ENCODE measurements at places on chromosomes 5 and 9. TPM values are rescaled to one million over a fixed set of nuclear protein-coding genes. Genes with fewer than 3 reads are reported as not detected.

DNA sequence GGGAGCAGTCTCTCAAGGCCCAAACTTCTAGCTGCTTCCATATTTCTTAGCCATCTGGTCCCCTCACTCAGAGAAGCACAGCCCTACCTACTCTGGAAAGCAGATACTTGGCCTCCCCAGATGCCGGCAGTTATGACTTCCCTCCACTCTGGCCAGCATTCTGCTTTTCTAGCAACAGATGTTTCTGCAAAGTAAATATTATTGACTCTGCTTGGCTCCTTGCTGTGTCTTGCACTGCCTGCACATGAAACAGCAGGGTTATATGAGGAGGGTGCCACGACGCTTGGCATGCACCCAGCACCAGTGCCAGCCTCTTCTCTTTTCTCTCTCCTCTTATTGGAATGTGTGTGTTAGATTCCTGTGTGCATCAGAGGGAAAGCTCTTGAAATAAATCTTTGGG, 99.7 kb downstream of the ARHGAP26 start:
- no peak for DNase-seq

GRCh38 chr9:93083592-93084470, 12.2 kb upstream of the CARD19 start:
- peak; percentile 51 for DNase-seq

DNA sequence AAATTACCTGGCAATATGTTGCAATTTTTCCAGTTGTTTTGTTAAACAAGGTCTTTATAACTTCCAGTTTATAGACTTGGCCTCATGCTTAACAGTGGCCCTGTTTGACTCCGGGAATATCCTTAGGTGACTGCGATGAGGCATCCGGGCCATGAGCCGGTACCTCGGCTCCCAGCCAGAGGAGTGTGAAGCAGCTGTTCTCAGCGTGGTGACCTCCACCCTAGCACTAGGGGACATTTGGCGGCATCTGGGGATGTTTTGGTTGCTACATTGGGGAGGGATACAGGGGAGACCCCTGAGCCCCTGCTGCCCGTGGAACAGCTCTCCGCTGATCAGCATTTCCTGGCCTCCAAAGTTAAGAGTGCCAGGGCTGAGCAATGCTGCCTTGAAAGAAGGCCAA, 533.4 kb downstream of the IRX1 start:
- no peak for DNase-seq

The DOCK8 gene
- 2.4 TPM for total RNA-seq

GRCh38 chr5:91419571-91420537, 36.7 kb upstream of the ARRDC3 start:
- no peak for DNase-seq

GRCh38 chr9:135884328-135885035, 22.9 kb downstream of the CAMSAP1 start:
- DNase-seq, result no peak

The HAVCR2 gene
- total RNA-seq, result 1.7 TPM

The PCDHGA5 gene
- total RNA-seq, result 9.7 TPM

DNA sequence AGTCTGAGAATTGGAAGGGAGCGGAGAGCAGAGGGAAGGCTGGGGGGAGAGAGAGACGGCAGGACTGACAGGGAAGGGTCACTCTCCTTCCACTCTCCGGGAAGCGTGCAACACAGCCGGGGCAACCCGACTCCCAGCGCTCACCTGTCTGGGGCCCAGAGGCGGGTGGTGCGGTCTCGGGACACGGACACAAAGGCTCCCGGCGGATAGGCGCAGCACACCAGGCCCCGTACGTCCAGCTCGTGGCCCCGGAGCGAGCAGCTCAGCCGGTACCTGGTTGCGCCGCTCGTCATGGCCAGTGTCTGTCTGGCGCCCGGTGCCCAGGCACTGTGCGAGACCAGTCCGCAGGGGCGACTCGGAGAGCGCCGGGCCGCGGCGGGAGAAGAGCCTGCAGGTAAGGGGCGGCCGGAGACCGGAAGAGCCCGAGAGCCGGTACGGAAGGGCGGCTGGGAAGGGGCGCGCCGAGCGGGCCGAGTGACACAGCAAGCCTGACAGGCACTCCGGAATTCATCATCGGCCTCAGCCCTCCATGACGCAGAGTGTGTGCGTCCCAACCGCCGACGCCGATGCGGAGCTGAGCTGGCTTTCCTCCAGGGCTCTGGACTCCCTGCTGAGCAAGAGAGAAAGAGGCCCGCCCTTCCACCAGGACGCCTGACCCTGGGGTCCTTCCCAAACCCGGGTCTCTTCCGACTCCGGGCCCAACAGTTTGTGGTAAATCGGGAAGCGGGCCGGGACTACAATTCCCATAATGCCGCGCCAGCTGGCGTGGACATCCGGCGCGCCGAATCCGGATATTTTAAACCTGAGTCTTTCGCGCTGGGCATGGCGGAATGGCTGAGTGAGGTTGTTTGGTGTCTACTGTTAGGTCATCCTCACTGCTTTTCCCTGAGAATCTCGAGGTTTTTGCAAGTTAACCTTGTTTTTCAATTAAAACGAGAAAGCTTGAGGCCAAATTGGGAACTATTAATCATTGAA, at the start of gene PLAA:
PLAA (minus strand) TSS at position 490 of the 975 bp plus-strand sequence; CDS start at position 293, 197 bp downstream.
- peak; percentile 96 for DNase-seq

The ARHGEF37 gene
- 15.8 TPM for total RNA-seq

The CCL21 gene
- total RNA-seq, result 30.1 TPM

GRCh38 chr9:78070521-78070920, 38.9 kb upstream of the GNAQ start:
- no peak for DNase-seq

GRCh38 chr9:133876144-133876543, 116.0 kb downstream of the VAV2 start:
- DNase-seq, result no peak

The BASP1 gene
- total RNA-seq, result 3.9 TPM

The SAXO1 gene
- total RNA-seq, result 0.05 TPM

GRCh38 chr9:68595868-68596267, 55.2 kb upstream of the TMEM252 start:
- no peak for DNase-seq

DNA sequence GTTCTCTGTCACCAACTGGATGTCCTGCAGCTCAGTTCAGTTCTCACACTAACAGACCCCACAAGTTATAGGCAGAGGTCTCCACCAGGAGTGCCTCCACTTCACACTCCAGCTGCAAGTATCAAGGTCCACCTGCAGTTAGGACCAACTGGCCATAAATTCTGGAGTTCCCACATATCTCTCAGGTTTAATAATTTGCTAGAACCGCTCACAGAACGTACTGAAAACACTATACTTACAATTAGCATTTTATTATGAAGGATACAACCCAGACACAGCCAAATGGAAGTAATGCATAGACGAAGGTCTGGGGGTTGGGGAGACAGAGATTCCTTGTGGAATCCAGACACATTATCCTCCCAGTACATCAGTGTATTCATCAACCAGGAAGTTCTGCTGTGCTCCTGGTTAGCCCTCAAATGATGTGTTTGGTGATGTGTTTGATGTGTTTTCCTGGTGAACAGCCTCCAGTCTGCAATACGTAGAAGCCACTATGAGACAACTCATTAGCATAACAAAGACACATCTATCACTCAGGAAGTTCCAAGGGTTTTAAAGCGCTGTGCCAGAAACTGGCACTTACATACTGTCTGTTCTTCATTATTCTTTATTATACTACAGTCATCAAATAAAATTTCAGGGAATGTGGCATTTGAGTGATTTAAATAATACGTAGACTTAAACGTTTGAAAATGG, 25.4 kb downstream of the OGN start:
- no peak for DNase-seq

- DNase-seq, result no peak
Observed at GRCh38 chr5:175895215-175895614, 23.8 kb downstream of the CPLX2 start.

GRCh38 chr9:97980479-97980803, 2.7 kb upstream of the ANP32B start:
- no peak for DNase-seq

GRCh38 chr9:127735530-127736185, 564 bp upstream of the TOR2A start:
- DNase-seq, result no peak

DNA sequence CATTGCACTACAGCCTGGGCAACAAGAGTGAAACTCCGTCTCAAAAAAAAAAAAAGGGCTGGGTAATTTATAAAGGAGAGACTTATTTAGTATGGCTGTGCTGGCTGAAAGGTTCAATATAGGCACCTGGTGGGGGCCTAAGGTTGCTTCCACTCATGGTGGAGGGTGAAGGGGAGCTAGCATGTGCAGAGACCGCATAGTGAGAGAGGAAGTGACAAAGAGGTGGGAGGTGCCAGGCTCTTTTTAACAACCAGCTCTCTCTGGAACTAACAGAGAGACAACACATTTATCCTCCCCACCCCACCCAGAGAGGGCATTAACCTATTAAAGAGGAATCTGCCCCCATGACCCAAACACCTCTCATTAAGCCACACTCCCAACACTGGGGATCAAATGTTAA, 28.9 kb upstream of the SERINC5 start:
- no peak for DNase-seq

The SLC25A2 gene
- not detected for total RNA-seq

GRCh38 chr5:127031863-127032232, 1.5 kb upstream of the MARCHF3 start:
- DNase-seq, result no peak

- DNase-seq, result no peak
Observed at GRCh38 chr9:74742792-74743730, 144.7 kb downstream of the TRPM6 start.

GRCh38 chr5:13831351-13831750, 113.1 kb downstream of the DNAH5 start:
- no peak for DNase-seq

GRCh38 chr9:123373447-123373923, 17.5 kb downstream of the CRB2 start:
- no peak for DNase-seq

- no peak for DNase-seq
Observed at GRCh38 chr9:132945186-132946130, 1.0 kb upstream of the TSC1 start.

DNA sequence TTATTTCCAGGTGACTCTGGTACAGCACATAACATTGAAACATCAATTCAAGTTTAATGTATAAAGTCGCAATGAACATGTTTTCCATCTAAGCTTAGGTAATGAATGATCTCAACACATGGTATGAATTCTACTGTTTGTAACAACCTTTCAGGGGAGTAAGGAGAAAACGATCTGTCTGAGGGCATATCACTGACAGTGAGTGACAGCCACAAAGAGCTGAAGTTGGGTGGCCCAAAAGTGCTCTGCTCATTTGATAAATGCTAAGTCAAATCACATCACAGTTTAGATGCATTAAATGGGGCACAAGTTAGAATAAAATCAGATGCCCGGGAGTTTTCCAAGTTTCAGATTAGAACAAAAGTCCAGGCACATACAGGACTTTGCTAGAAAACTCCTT, 1.2 kb downstream of the FANCC start:
- no peak for DNase-seq

DNA sequence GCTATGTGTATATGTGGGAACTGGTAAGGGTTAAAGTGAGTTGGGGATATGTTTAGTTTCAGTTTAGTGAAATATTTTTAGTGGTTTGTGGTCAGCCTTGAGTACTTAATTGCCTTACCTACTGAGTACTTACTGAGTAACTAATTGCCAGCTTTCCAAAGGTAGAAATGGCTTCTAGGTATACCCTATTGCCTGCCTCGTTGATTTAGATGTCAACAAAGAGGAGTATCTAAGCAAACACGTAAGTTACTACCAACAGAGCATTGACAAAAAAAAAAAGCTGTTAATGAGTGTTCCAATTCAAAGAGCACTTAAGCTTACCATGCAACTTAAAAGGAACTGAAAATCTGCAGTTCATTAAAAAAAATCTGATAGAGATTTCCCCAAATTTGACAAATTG, 8.8 kb downstream of the ATP10B start:
- DNase-seq, result no peak

GRCh38 chr9:96398582-96399324, 15.2 kb upstream of the SLC35D2 start:
- no peak for DNase-seq

DNA sequence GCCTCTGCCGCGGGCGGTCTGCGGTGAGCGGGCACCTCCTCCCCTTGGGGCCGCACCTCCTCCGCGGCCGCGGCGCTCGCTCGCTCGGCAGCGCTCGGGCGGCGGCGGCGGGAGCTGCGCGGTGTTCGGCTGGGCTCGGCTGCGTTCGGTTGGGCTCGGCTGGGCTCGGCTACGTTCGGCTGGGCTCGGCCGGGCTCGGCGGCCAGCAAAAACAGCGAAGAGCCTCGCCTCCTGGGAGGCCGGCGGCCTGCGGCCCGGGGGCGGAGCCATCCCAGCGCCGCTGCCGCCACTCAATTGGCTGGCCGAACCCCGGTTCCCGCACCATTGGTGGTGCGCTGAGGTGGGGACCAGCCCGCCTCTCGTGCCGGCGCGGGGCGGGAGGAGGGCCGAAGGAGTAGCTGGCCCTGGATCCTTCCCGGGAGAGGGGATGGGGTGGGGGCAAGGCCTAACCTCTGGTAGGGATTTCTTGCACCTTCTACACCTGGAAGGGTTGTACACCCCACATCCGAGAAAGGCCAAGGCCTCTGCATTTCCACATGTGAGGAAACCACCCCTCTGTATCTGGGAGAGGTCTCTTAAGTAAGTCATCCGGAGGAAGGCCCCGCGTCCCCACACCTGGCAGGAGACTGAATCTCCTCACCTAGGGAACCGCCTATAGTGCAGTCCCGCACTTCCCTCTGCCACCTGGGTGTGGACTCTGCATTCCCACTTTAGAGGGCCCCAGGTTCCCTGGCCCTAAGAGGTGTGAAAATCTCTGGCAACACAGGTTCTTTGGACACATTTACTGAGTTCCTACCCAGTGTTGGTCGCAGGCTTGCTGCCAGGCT, at the start of gene ENHO:
ENHO (minus strand) TSS at position 20 of the 827 bp plus-strand sequence. CDS start 1,295 bp downstream, outside the sequence.
- DNase-seq, result peak; percentile 93

DNA sequence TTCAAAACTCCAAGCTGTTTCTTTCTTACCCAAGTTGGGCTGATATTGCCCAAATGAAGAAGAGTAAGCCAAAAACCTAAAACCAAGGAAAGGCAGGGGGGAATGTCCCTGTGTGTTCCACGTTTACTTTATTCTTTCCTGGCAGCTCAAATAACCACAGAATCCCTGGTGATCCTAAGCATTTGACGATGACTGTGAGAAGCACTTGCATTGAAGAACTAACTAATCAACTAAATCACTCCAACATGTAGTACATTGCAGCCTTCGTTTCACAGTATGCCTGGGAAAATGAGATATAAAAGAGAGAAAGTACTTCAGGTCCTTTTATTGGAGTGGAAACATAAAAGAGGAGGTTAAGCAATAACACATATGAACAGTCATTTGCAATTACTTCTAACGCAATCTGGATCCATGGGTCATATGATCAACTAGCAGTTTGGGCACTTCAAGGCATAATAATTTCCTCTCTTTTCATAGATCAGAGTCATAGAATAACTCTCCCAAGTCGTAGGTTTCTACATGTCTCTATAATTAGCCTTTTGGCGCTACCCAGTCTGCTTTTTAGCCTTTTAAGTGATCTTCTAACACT, 338.4 kb downstream of the TMEM167A start:
- no peak for DNase-seq

The SERF1B gene
- 32.9 TPM for total RNA-seq

DNA sequence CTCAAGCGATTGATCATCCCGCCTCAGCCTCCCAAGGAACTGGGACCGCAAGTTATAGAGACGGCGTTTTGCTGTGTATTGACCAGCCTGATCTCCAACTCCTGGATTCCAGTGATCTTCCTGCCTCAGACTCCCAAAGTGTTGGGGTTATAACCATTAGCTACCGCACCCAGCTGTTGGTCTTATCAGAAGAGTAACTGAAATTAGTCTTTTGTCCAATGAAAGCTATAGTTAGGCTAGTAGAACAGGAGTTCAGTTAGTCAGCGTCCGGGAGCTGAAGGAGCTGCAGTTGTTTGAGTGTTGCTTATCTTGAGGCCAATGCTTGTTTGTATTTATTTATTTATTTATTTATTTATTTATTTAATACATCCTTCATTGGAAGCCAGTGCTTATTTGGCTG, 3.2 kb upstream of the MIGA2 start:
- DNase-seq, result no peak

Data from cardiac septum (tissue), 1 donor.